ENCODE measurements at places on chromosomes 3 and 15.

DNA sequence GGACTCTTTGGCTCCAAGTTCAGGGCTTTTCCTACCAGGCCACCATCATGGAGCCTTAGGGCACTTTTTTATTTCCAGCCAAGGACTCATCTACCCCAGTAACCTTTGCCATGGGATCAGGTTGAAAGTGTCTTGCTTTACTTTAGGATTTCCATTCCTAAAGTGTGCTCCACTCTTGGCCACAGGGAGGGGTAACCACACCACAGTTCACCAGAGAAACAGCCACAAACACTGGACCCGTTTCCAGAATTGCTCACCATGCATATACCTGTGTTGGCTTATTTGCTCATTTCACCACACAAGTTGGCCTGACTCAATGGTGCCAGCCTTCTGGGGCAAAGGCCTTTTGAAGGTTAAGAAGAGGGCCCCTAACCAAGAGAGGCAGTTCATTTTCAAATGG, 70.6 kb upstream of the RAD18 start:
- no peak for DNase-seq

- DNase-seq, result no peak
Observed at GRCh38 chr15:78418686-78419085, 19.3 kb upstream of the IREB2 start.

- no peak for DNase-seq
Observed at GRCh38 chr3:2476996-2477395, 378.3 kb downstream of the CNTN4 start.

DNA sequence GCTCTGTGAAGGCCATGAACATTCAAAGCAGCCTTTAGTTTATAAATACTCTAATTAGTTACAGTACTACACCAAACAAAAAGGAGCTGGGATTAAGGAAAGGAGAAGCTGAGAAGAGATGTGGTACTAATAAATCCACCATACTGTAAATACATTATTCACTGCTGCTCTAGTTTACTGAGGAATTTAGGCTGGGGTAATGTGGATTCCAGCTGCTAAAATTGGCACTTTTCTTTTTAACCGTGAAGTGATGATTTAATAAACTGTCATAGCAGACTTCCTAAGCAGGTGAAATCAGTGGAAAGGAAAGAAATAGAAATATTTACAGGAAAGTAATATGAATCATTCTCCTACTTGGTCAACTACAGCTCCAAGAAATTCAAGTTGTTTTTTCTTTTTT, 88.7 kb downstream of the TFG start:
- no peak for DNase-seq

DNA sequence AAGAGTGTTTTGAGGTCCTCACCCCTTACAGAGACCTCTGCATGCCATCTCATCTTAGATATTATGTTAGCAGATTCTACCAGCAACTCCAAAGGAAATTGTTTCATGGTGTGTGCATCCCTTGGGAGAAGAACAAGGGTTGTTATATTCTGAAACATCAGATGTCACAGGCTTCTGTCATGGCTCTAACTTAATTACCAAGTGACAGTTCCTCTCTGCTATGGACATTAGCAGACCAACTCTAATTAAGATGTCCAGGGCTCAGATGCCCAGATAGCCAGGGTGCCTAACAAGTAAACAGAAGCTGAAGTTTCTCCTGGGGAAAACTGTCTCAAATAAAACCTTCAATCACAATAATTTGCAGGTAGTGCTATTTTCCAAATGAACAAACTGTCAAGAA, 153.1 kb upstream of the BFSP2 start:
- no peak for DNase-seq
